ENCODE measurements at places on chromosomes 16 and 17.

DNA sequence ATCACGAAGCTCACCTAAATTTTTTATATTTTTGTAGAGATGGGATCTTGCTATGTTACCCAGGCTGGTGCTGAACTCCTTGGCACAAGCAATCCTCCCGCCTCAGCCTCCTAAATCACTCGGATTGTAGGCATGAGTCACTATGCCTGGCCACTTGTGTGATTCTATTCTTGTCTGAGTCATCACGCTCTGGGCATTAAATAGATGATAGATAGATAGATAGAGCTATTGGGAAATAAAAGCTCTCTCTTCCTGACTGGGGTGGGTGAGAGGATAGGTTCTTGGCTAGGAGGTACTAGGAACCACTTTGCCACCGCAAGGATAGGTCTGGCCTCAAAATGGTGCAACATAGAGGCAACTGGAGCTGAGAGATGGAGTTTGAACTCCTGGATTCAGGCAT is 21.4 kb upstream of the CACNG3 start:
- no peak for DNase-seq

- no peak for DNase-seq
Measured at GRCh38 chr17:2647957-2648356, 54.5 kb downstream of the PAFAH1B1 start.

GRCh38 chr16:29993191-29993902 is 2.1 kb downstream of the HIRIP3 start:
- DNase-seq: no peak

- no peak for DNase-seq
Measured at GRCh38 chr17:37088913-37089312, 140.2 kb downstream of the AATF start.

GRCh38 chr16:51402298-51402697 is 251.2 kb upstream of the SALL1 start:
- DNase-seq: no peak

GRCh38 chr16:8619671-8620370 is 1.7 kb upstream of the METTL22 start:
- no peak for DNase-seq

GRCh38 chr16:1966460-1966859 is at the start of gene RNF151:
RNF151 (plus strand) TSS chr16:1966856; CDS start chr16:1966882, 26 bp downstream.
- no peak for DNase-seq

- DNase-seq: no peak
Measured at GRCh38 chr17:76992891-76993290, 124.7 kb downstream of the MGAT5B start.

GRCh38 chr17:38685491-38685890 is 10.7 kb upstream of the EPOP start:
- no peak for DNase-seq

DNA sequence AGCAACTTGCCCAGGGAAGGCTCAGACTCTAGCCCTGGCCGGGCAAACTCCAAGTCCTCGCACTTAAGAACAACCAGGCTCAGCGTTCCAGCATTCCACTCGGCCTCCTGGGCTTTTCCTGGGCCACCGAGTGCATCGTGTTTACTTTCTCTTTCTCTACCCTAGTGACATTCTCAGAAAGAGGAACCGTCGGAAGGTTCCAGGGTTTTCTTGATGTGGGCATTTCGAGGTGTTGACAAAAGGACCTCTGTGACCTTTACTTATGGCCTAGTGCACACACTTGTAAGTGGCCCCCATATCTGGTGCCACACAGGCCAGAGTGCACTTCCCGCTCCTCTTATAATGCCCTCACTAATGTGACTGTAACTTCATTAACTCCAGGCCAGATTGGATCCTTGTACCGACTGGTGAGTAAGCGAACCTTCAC is 3.1 kb upstream of the BANP start:
- no peak for DNase-seq

DNA sequence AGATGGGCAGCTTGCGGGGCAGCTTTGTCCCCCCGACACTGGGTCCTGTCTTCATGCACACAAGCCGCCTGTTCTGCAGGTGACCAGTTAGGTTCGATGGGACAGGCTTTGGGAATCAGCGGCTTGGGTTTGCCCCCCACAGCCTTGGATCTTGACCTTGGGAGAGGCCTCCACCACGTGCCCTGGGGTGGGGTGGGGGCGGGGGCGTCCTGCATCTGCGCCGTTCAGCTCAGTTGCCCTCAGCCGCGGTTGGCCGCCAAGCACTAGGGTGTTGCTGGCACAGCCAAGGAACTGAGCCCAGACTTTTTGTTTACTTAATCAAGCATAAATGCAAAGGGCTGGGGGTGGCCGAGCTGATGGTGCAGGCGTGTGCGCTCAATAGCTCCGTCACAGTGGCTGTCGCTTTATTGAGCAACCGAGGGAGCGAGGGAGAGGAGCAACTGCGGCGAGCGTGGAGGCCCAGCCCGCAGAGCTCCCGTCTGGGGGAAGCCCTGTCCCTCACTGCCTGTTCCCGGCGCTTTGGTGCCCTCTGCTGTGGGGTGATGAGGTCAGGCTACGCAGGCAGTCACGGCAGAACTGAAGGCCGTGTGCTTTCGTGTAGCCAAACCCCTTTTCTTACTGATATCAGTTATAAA is 33.9 kb downstream of the JPH3 start:
- peak; percentile 55 for DNase-seq

DNA sequence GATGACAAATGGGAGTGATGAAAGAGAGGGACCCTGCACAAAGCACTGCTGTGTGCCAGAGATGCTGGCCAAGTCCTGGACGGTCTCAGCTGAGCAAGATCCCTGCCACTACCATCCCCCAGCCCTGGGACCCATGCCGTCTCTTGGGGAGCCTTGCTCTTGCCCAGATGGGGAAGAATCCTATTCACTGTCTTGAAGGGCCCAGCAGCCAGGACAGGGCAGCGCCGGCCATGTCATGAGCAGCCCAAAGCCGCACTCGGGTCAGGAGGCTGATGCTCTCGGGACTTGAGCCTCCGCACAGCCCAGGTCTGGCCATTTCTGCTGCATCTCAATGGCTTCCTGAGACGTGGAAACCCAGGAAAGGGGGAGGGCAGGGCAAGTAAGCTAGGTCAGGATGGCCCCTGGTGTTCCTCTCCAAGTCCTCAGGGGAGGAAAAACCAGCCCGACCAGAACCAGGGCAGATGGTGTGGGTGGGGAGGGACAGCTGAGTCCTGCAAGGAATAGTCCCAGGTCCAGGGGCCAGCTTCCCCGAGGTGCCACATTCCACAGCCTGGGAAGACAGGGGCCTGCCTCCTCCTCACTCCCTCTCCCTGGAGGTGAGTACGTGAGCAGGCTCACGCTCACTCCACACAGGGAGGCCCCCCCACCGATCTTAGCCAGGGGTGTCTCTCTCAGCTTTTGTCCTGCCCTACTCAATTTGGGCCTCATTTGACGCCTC is 7.8 kb upstream of the KRT19 start:
- no peak for DNase-seq

DNA sequence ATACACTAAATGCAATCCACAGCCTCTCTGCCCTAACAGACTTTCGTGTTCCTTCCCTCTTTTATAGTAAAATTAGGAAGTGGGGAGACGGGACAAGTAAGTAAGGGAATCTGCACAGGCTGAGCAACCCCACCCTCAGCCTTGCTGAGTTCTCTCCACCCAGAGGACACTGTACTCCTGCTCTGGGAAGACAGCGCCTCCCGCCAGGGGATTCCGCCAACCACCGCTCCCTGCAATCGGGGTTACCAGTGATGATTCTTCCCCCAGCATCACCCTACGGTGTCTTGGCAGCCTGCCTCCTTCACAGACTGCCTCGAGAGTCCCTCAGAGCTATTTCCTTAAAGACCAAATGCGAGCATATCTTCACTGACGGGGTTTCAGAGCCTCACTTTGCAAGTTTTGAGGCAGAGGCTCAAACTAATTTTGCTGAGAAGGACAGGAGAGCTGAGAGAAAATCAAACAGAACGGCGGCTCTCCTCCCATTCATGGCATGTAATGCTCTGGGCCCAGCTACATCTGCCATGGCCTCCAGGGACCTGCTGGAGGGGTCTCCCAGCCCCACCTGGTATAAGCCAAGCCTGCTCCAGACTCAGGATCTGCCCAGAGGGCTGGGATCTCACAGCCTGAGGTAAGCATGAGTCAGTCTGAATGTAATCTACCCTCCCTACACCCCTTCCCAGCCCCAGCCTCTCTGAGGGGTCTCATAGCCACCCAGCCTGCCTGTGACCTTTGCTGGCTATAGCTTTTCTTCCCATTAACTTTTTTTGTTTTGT is 22.7 kb upstream of the ASGR2 start:
- no peak for DNase-seq

DNA sequence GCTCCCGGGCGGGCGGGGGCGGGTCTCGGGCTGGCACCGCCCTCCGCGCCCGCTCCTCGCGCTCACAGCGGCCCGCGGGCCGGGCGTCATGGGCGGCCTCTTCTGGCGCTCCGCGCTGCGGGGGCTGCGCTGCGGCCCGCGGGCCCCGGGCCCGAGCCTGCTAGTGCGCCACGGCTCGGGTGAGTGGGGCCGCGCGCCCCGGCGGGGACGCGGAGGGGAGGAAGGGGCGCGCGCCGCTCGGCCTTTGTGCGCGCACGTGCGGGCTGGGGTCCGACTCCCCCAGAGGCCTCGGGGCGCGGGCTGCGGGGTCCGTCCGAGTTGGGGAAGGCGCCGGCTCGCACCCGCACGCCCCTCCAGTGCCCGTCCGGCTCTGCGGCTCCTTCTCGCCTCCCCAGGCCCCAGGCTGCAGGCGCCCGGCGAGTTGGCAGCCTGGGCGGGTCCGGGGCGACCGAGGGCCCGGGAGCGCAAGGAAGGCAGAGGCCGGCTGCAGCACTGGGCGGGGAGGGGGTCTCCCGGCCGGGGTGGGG is at the start of gene NME4:
NME4 (plus strand) TSS at position 65 of the 527 bp plus-strand sequence; CDS start at position 89, 24 bp downstream.
- no peak for DNase-seq

GRCh38 chr17:69239611-69240600 is 11.3 kb upstream of the ABCA10 start:
- no peak for DNase-seq

GRCh38 chr17:79657036-79657435 is 46.2 kb upstream of the RBFOX3 start:
- DNase-seq: no peak

DNA sequence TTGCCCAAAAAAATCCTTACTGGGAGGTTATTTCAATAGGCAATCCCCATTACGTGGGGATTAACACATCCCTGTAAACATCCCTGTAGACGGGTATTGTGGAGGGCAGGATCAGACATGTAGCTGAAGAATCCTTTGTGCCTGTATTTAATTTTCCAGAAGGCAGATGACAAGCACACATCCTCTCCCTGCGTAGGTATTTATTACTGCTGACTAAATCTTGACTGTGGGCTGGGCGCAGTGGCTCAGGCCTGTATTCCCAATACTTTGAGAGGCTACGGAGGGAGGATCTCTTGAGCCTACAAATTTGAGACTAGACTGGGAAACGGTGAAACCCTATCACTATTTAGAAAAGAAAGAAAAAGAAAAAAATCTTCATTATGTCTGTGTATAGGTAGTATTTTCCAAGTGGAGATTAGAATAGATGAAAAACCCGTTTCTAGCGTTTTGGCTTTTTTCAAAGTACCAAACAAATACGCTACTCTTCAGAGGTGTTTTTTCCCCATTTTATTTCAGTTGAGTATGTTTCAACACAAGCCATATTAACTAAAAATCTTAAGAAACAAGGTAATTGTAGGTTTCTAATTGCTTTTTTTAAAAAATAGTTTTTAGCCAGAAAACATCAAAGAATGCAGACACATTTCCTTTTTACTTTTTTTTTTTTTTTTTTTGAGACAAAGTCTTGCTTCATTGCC is 1.5 kb upstream of the MARF1 start:
- no peak for DNase-seq

DNA sequence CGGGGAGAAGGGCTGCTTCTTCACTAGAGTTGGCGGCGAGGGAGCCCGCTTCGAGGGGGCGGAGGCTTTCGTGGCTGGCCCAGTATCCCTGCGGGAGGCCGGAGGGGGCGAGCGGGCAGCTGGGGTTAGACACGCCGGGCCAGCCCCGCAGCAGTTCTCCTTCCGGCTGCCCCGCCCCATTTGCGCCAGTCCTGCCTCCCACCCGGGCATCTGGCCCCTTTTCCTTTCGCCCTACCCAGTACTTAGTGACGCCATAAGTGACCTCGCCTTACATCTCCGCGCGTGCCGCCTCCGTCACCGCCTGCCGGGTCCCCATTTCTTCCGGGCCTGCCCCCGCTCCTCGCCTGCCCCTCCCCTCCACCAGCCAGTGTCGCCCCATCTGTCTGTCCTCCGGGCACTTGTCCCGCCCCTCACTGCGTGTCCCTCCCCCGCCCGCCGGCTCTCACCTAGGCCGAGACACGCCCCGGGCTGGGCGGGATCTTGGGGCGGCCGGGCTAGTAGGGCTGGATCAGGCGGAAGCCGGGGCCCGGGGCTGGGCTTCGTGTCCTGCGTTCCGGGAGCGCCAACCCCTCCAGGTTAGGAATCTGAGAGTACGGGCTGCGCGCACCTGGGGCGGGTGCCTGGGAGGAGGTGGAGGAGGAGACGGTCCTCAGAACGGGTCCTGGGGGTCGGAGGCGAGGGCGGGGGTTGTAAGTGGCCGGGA is 14.3 kb downstream of the SPATA32 start:
- DNase-seq: peak; percentile 96

GRCh38 chr16:4795181-4795827 is at the start of gene SMIM22:
SMIM22 (plus strand) TSS chr16:4795369; CDS start chr16:4795735, 366 bp downstream.
- DNase-seq: no peak

GRCh38 chr16:10938321-10938720 is 3.9 kb downstream of the DEXI start:
- no peak for DNase-seq

DNA sequence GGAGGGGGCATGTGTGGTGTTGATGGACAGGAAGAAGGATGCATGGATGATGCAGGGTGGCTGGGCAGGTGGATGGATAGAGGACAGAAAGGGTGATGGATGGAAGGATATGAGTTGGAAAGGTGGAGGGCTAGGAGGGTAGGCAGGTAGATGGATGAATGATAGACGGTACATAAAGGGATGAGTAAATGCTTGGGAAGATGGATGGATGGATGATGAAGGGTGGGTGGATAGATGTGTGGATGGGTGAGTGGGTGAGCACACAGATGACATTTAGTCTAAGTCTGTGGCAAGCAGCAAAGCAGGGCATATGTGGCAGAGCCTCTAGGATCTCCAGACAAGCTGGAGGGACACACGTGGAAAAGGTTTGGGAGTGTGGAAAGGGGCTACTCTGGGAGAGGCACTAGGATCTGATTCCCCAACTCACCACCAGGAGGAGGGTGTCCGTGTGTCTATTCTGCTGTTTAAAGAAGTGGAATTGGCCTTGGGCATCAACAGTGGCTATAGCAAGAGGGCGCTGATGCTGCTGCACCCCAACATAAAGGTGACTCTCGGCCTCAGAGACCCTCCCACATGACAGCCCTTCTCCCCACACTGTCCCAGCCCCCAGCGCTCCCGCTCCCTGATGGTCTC is 8.2 kb downstream of the PLD2 start:
- DNase-seq: no peak

DNA sequence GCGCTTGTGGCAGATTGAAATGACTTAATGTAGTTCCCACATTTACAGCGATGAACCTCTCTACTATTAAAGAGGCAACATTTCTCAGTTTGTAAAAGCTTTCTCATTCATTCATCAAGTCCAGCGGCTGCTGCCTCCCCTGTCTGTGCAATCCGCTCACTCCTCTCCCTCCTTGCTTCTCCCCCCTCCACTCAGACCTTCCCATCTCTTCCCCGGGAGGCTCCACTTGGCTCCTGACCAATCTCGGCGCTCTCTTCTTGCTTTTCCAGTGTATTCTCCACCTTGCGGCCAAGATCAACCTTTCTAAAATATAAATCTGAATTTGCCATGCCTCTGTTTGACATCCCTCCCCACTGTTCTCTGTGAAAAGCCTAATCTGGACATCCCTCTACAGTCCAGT is 117.5 kb downstream of the ASIC2 start:
- DNase-seq: no peak

Data from GM06990 (cell line).